Stimulated activated CD8-positive, alpha-beta memory T cell treated with anti-CD3 and anti-CD28 coated beads, Interleukin-7, amount 100 ng/mL, for 4 hours (primary cell): ENCODE measurements at places on chromosomes 5 and 9.

- no peak for DNase-seq
Measured at GRCh38 chr5:41334758-41335157, 121.4 kb upstream of the C6 start.

- no peak for DNase-seq
Measured at GRCh38 chr9:98709968-98710965, 1.5 kb upstream of the GABBR2 start.

DNA sequence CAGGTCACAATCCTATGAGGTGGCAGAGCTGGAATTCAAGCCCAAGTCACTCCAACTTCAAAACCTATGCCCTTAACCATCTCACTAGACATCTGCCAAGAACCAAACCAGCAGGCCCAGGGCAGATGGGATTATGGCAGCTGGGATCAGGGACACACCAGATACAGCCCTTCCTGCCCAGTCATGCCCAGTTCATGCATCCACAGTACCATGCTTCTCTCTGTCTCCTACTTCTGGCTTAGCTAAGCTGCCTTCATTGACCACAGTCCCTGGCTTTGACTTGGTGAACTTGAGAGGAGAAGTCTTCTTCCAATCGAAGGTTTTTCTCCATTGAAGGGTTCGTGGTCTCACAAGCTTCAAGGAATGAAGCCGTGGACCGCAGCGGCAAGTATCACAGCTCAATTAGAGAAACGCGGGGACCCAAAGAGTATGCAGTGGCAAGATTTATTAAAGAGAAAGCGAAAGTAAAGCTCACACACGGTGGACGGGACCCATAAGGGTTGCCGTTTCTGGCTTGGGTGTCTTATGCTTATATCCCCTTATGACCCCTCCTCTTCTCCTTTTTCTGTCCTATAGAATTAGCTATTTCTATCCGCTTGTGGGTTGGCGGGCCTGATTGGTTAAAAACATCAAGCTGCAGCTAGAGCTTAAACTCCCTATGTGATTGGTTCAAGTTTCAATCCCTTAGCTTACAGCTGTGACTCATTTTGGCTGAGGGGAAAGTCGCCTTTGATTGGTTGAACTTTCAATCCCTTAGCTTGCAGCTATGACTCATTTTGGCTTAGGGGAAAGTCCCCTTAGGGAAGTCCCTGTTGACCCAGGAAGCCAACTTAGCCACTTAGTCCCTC, 101.2 kb downstream of the TRIM36 start:
- peak; percentile 5 for DNase-seq

- no peak for DNase-seq
Measured at GRCh38 chr5:60903356-60903755, 41.5 kb downstream of the ERCC8 start.

- no peak for DNase-seq
Measured at GRCh38 chr5:152170350-152170749, 234.7 kb downstream of the NMUR2 start.
